ENCODE measurements at places on chromosomes 4 and X.

- DNase-seq, result no peak
Observed at GRCh38 chr4:27178061-27178460, 317.4 kb downstream of the STIM2 start.

- DNase-seq, result no peak
Observed at GRCh38 chrX:17635231-17635630, 102.1 kb upstream of the SCML1 start.

DNA sequence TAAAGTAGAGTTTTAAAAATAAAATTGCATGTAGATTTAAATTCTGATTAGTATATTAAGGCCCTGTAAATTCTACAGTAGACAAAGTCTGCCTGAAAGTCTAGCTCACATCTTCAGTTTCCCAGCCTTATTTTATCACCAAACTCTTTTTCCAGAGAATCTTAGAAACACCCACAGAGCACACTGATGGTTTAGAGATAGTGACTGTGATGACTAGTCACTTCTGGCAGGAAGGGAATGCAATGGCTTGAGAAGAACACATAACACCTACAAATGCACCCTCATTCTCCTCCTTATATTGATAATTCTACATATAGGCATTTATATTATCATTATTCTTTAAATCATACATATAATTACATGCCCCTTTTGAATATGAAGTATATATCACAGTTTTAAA is 232.9 kb downstream of the ARAP2 start:
- DNase-seq, result no peak

DNA sequence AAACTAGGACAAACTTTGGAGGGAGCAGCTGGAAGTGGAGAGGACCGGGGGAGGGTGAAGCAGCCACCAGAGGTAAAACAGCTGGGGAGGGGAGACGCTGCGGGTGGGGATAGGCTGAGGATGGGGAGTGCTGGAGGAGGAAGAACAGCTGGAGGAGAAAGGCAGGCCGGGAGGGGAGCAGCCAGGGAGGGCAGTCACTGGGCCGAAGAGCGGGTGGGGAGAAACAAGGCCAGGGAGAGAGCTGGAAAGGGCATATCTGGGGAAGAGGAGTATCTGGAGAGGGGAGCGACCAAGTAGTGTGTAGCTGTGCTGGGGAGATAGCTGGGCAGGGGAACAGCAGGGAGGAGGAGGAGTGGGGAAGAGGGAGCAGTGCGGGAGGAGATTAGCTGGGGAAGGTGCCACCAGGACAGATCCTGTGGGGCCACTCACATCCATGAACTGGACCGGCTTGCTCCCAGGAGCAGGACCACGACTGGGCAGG is 2.7 kb downstream of the SLC38A5 start:
- DNase-seq, result no peak

- DNase-seq, result no peak
Observed at GRCh38 chrX:125627676-125628075, 308.0 kb downstream of the TEX13C start.

GRCh38 chr4:23981328-23981727 is 91.5 kb upstream of the PPARGC1A start:
- DNase-seq, result no peak

DNA sequence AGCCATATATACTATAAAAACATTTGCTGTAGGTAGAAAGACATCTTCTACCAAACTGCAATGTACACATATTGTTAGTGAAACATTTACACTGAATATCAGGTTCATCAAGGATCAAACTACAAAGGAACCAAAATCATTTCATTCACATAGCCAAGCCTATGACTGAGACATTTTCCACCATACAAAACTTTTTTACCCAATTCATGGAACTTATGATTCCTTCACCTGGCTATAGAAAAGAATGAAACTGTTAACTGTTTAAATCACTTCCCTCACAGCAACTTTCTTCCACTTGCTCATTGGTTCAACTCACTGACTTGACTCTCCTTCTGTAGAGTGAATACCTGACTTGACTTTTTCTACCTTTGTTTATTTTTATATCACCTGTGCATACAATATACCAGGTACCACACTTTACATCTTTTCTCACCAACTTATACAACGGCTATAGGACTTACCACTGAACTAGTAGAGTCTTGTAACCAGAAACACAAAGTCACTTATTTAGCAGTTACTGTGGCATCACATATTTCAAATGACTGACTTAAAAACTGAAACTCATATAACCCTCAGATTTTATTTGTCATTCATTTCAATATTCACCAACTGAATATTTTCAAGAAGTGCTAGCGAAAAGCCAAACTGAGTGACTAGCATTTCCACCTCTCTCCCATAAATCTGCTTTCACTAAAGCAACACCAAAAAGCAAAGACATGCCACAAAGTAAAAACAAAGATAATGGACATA is 30.9 kb downstream of the CAMK2D start:
- DNase-seq, result no peak

GRCh38 chr4:105210916-105211315 is 64.2 kb downstream of the TET2 start:
- no peak for DNase-seq

DNA sequence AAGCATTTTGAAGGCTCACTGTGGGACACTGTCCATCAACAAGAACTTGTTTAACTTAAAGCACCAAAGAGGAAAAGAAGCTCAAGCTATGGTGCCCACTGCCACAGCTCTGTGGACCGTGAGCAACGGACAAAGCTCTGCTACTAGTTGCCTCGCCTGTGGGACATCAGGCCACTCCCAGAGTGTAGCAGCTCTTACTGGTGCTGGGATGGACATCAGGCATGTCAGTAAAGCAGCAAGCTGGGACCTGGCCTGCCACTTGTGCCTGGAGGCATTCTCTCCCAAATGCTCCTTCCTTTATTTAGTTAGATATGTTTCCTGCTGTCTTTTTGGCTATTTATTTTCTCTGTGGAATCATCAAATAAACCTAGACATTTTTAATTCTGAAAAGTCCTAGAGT is 46.7 kb downstream of the TMEM154 start:
- DNase-seq, result no peak

GRCh38 chr4:25308306-25308705 is 4.3 kb upstream of the ZCCHC4 start:
- no peak for DNase-seq

DNA sequence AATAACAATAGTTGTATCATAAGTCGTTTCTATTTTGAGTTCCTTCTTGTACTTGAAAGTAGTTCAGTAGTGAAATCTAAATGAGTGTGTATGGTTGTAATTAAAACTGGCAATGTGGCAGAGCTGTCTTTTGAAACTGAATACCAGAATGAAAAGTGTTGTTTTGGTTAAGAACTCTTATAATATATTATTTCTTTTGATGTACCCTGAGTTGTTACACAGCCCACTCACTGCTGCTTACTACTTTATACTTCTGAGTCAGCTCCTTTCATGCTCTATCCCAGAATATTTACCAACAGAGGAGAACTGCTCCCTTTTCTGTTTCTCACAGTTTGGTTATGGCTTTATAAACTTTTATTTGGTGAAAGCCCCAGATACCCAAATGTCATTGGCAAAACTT is 28.8 kb downstream of the FAM199X start:
- no peak for DNase-seq

DNA sequence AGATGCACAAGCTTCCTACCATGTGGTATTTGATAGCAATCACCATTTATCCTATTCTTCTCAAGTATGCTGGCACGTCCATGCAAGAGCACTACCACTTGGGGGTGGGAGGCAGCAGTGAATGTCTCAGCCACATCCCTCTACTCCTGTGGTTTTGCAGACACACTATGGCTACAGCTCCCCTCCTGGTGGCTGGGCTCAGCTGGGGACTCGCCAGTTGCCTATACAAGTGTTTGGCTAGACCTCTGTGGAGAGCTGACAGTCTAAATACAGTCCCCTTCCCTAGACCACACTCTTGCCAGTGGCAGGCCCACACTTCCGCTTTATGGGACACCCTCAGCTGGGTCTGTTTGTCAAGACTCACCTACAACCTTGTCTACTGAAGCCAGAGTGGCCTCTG is 53.2 kb downstream of the ADGRA3 start:
- DNase-seq, result no peak

DNA sequence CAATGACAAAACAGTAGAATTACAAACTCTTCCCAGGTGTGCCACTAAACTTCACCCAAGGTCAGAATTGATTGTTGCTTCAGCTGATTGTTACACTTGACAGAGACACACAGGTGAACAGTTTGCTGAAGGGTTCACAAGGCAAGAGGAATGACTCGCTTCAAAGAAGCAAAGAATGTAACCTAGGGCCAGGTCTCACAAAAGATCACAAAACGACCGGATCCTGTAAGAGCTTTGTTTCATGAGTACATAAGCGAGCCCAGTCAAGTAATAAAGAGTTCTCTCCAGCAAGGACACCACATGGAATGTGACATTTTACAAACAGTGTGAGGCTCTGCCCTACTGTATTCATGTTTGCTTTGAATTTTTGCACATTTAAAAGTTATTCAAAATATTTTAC is 9.1 kb downstream of the LNX1 start:
- DNase-seq, result no peak
